Hematopoietic multipotent progenitor cell treated with erythropoietin and hydrocortisone succinate and interleukin-3 and kit ligand, for 15 days (in vitro differentiated cells): ENCODE measurements at places on chromosomes 7 and 10.

GRCh38 chr10:47090903-47091302 lies 179.7 kb downstream of the PTPN20 start:
- no peak for DNase-seq

DNA sequence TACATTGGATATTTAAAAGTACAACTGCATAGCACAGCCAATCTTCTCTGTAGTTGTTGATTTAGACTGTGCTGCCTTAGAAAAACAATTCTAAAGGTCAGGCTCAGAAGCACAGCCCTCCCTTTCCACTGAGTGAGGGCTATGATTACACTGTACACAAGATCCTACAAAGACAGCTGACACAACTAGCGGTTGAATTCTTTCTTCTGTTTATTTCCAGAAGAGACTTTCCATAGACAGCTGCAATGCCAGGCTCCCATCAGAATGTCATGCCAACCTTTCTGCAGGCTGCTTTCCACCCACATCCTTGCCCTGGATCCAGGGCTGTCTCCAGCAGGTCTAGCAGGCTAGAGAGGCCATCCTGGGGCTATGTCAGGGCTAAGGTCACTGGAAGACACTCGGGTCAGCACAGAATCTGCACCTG lies 39.3 kb downstream of the FAM13C start:
- DNase-seq = no peak

GRCh38 chr10:84018826-84019225 lies 120.5 kb upstream of the GHITM start:
- no peak for DNase-seq

- no peak for DNase-seq
Observed at GRCh38 chr7:117020591-117020973, 67.3 kb downstream of the ST7 start.

GRCh38 chr7:50821457-50822008 lies 38.8 kb upstream of the GRB10 start:
- DNase-seq = no peak

GRCh38 chr7:153886506-153887441 lies 165.4 kb upstream of the DPP6 start:
- no peak for DNase-seq

DNA sequence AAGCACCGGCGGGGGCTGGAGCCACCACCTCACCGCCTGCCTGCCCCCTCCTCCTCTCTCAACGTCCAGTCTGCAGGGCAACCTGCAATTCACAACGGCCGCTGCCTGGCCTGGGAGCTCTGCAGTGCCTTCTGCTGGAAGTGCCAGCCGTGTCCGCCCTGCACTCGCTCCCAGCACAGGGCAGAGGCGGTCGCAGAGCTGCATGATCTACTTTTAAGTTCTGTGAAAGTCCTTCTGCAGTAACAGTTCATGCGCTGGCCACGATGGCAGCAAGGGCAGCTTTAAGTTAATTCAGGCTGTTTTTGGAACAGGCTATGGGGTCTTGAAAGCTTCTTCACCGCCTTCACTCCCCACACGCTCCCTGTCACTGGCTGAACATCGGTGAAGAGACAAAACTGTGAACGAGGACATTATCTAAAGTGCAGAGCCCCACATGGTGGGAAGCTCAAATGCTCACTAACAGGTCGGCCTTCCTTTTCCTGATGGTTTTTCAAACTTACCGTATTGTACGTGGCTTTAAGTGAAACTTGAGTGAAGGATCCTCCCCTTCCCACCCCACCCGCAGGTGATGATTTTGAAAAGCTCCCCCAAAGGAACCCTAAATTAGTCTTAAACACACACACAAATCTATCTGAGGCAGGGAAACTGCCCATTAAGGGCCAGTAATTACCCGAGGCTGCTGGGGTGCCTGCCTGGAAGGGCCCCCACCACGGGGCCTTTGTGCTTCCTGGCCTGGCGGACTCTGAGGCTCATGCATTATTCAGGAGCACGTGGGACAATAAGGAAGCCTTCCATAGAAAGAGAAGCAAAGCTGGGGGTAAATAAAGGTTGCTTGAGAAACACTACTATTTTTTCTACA lies 504.3 kb downstream of the DNAJB6 start:
- DNase-seq = no peak

GRCh38 chr10:48383393-48383792 lies 76.9 kb downstream of the MAPK8 start:
- DNase-seq = no peak

GRCh38 chr7:130929896-130930659 lies 196.1 kb upstream of the KLF14 start:
- no peak for DNase-seq

- DNase-seq = no peak
Observed at GRCh38 chr10:94443047-94443446, 40.7 kb downstream of the TBC1D12 start.

GRCh38 chr10:132447446-132448247 lies 50.6 kb downstream of the PWWP2B start:
- DNase-seq = no peak

GRCh38 chr7:525740-526139 lies 6.1 kb upstream of the PDGFA start:
- DNase-seq = no peak

DNA sequence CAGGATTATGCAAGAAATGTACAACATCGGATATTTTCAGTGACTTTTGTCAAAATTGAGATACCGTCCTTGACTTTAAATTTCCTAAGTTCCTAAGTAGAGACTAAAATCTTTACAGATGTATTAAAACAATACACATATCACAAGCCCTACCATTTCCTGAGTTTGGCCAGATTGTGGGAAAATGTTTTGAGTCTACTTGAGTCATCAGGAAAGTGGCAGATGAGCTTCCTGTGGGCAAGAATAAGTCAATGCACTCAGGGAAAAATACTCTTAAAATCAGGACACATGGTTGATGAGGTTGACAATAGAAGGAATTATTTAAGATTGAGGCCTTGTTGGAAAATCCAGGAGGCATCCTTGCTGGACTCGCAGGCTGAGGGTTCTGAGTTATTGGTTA lies 162.5 kb downstream of the SNX10 start:
- no peak for DNase-seq

DNA sequence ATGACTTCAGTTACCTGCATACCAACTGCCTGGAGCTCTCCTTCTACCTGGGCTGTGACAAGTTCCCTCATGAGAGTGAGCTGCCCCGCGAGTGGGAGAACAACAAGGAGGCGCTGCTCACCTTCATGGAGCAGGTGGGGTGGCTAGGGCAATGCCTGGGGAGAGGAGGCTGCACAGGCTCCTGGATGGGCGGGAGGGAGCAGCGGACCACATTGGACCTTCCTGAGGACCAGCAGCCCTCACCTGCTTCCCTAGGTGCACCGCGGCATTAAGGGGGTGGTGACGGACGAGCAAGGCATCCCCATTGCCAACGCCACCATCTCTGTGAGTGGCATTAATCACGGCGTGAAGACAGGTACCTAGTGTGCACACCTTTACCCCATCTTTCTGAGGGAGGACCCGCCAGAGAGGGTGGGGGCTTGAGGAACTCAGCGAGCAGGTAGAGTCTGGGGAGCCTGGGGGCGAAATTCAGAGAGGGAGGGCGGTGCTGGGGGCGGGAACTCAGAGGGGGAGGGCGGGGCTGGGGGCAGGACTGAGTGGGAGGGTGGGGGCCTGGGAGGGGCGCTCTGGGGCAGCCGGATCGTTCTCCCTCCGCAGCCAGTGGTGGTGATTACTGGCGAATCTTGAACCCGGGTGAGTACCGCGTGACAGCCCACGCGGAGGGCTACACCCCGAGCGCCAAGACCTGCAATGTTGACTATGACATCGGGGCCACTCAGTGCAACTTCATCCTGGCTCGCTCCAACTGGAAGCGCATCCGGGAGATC lies 9.0 kb downstream of the AEBP1 start:
- no peak for DNase-seq

- no peak for DNase-seq
Observed at GRCh38 chr7:64515330-64515729, 47.5 kb downstream of the ZNF680 start.

DNA sequence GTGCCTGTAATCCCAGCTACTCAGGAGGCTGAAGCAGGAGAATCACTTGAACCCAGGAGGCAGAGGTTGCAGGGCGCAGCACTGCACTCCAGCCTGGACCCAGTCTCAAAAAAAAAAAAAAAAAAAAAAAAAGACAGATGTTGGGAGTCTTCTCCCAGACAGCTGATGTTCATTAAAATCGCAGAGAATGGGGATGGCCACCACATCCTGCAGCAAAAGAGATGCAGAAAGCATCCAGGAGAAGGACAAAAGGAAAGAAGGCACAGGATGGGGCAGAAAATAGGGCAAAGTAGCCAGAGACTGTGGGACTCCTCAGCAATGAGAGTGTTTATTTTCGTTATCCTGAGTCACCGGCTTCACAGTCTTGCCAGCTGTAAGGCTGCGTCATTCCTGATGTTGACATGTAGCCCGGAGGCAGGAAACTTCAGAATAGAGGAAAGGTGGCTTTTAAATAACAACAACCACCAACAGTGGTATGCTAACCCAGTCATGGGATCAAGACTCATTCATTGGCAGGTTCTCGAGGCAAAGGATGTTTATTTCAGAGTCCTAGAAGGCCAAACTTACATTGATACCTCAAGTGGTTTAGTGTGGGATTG lies 149.5 kb upstream of the SVIL start:
- no peak for DNase-seq

DNA sequence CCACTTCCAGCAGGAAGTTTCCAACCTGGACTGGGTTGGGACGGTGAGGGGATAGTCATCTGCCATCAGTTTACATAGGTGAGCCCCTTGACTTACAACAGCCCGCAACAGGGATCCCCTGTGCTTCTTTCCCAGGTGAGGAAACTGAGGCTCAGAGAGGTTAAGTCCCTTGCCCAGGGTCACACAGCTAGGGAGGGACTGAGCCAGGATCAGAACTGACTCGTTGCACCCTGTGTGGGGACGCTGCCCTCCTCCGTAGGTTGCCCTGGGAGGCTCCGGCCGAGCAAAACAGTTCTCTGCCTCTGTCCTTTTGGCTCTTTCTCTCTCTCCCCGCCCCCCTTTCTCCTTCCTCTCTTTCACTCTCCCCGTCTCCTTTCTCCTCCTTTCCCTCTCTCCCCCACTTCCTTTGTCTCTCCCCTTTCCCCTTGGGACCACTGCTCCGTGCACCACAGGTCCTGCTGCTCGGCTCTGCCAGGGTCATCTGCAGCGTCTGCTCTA lies 117.4 kb upstream of the PPIF start:
- DNase-seq = no peak

- DNase-seq = no peak
Observed at GRCh38 chr10:91975438-91975837, 51.9 kb downstream of the BTAF1 start.

GRCh38 chr7:47765373-47765979 lies 182.8 kb downstream of the PKD1L1 start:
- DNase-seq = no peak

- DNase-seq = no peak
Observed at GRCh38 chr10:92366412-92367021, 75.5 kb downstream of the MARCHF5 start.

DNA sequence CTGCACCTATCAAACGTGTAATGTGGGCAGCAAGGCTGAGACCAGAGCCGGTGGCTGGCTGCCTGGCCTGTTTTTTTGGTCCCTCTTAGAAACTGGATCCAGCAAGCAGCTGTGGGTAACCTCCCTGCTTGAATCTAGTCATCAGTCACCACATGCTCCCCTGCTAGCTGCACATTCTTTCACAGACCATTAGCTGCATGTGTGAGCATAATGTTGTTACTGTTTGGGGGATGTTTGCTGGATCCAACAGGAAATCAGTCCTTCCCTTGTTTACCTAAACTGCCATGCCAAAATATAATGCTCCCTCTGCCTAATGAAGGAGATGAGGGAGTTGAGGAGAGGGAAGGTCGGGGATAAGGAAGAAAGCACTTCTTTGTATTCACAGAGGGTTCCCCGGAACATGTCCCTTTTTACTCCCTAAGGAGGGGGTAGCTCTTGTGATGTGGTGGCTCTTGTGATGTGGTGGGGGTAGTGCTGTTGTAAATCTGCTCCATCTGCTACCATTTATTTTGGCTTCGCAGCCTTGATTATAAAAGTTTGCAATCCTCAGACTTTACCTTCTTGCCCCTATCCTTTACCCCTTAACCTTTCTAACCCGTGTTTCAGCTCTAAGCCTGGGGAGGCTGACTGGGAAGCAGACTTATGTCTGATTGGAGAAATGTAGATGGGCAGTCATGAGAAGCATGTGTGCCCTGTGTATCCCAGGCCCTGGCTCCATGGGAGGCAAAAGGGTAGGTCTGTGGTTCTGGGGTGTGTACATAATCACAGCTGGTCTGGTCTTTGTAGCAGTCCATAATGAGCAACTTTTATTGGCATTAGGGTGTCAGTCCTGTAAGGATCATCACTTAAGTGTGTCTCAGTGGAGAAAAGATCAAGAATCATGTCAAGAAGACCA lies 20.8 kb downstream of the LOXL4 start:
- DNase-seq = no peak

GRCh38 chr10:33180390-33180789 lies 154.1 kb downstream of the NRP1 start:
- DNase-seq = no peak

DNA sequence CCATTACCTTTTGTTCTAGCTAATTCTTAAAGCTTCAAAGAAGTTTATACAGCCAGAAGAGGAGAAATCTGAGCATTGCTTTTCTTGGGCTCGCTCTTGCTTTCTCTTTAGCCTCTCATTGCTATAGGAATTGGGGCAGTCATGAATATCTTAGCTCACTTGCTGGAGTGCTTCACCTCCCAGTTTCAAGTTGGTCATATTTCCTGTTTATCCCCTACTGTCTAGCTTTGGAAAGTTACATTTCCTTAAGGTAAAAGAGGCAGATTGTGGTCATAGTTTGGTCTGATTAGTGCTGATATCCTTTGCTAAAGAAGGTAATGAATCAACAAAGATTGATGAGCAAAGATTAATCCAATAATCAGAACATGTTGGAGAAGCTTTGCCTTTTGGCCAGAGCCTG lies 77.7 kb upstream of the GLI3 start:
- DNase-seq = no peak

DNA sequence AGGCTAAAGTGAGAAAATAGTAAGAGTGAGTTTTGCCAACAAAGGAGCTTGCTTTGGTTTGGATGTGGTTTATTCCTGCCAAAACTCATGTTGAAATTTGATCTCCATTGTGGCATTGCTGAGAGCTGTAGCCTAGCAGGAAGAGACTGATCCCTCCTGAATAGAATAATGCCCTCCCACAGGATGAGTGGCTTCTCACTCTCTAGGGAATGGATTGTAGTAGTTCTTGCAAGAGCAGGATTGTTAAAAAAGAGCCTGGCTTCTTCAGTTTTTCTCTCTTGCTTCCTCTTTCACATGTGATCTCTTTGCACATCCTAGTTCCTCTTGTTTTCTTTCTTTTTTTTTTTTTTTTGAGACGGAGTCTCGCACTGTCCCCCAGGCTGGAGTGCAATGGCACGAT lies 34.4 kb downstream of the ASAH2 start:
- no peak for DNase-seq

GRCh38 chr7:46178661-46179060 lies 257.6 kb upstream of the IGFBP3 start:
- DNase-seq = no peak
